NCI-H1436 (cell line): ENCODE measurements at places on chromosomes 1 and 21.

DNA sequence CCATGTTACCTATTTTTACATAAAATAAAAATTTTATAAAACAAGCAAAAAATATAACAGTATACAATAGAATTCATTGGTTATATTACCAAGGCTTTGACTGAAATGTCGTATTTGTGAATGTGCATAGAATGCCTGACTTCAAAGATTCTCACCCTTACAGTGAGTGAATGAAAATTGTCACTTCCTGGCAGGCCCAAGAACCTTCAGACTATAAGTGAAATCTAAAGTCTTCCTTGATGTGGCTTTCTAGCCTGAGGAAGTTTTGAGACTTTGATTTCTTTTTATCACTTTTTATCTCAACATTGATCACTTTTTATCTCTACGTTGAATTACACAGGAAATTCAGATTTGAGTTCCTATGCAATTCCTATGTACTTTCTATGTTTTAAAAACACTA is 104.7 kb upstream of the KIAA0040 start:
- DNase-seq = no peak

- DNase-seq = no peak
Measured at GRCh38 chr1:113913887-113914664, 8.9 kb downstream of the DCLRE1B start.

- DNase-seq = no peak
Measured at GRCh38 chr1:17315542-17316130, 7.6 kb downstream of the PADI4 start.

DNA sequence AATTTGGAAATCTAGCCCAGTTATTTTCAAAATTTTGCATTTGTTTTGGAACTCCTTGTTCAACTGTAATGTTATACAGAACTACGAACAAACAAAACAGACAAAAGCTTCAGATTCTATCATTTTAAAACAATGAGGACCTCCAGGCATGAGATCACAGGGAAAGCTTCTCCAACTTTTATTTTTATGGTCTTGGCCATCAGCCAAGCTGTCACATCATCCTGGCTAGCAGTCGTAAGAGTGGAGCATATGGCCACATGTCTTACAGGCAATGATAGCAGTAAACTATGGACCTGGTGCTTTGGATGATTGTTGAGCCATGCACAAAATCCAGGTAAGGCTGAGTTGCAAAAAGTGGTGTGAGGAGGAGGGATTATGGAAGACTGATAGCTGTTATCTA is 299.6 kb downstream of the LMX1A start:
- no peak for DNase-seq

DNA sequence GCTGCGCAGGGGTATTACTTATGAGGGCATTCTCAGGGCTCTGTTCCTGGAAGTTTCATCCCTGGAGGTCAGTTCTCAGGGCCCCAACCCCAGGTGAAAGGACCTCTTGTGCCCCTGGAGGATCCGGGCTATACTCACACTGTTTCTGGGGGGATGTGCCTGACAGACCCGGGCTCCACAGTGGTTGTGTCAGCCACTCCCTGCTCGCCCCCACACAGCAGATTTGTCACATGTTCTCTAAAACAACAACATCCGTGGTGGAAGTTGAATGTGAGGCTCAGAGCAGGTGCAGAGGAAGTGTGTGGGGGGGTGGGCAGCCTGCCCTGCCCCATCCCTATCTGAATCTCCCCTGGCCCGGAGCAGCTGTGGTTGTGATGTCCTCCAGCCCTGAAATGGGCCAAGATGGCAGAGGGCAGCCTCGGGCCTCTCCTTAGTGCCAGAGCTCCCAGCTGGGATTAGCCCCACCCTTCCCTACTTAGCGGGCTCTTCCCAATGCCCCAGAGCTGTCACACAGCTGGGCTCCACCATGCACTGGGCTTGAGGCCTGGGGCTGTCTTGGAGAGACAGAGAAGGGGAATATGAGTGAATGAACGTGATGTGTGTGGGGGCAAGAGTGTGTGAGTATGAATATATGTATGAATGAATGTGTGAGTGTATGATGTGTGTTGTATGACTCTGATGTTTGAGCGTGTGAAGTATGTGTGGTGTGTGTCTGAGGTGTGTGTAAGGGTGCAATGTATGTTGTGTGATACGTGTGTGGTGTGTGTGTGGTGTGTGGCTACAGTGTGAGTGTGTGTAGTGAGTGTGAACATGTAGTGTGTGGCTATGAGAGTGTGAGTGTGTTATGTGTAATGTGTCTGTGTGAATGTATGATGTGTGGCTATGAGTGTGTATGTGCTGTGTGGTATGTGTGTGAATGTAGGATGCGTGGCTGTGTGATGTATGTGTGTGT is 1.5 kb upstream of the FCMR start:
- DNase-seq = no peak

DNA sequence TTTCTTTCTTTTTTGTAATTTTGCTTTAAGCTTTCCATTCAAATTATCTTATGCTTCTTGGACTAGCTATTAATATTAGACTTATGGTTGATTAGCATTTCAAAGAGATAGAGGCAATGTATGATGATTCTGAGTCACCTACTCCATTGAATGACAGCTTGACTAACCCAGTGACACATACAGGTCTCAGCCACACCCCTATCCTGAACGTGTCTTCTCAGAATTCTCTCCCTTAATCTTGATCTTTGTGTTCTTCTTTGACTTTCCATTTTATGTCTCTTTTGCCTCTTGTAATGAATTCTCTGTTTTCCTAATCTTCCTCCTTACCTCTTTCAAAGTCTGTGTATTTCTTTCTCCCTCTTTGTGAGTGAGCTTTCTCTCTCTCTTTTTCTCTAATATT is 241.1 kb downstream of the PDE4B start:
- DNase-seq = no peak

DNA sequence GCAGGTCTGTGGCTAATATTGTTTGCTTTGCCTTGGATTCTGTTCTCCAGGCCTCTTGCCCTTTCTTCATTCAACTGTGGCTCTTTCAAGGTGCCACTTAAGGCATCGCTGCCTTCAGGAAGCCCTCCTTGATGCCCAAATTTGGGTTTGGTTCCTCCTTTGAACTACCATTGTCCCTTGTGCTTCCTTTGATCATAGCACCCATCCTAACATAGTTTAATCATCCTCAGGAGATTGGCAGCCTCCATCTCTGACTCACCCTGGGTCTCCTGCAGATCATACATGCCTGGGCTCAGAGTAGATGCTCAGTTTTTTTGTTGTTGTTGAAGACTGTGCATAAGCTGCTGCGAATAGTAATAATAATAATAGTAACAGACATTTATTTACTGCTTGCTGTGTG is 54.4 kb upstream of the ACOT11 start:
- no peak for DNase-seq

GRCh38 chr1:156251527-156251926 is 3.7 kb upstream of the PAQR6 start:
- no peak for DNase-seq

- DNase-seq = no peak
Measured at GRCh38 chr21:31872072-31872451, 758 bp upstream of the HUNK start.

DNA sequence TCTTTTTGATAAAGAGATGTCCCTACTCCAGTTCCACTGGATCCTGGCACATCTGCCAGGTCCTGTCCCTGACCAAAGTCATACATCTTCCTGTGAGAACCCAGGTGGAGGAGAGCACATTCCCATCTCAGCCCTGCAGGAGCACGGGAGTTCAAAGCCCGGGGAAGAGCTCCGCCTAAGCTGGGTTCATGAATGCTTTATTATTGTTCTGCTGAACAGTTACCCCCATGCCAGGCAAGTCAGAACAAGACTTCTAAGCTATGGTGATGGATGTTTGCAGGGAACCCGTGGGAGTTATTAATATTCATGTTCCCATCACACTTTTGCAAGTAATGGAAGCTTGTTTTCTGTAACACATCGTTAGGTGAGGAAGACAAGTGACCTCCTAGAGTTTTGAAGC is 62.9 kb downstream of the SEC16B start:
- DNase-seq = no peak

DNA sequence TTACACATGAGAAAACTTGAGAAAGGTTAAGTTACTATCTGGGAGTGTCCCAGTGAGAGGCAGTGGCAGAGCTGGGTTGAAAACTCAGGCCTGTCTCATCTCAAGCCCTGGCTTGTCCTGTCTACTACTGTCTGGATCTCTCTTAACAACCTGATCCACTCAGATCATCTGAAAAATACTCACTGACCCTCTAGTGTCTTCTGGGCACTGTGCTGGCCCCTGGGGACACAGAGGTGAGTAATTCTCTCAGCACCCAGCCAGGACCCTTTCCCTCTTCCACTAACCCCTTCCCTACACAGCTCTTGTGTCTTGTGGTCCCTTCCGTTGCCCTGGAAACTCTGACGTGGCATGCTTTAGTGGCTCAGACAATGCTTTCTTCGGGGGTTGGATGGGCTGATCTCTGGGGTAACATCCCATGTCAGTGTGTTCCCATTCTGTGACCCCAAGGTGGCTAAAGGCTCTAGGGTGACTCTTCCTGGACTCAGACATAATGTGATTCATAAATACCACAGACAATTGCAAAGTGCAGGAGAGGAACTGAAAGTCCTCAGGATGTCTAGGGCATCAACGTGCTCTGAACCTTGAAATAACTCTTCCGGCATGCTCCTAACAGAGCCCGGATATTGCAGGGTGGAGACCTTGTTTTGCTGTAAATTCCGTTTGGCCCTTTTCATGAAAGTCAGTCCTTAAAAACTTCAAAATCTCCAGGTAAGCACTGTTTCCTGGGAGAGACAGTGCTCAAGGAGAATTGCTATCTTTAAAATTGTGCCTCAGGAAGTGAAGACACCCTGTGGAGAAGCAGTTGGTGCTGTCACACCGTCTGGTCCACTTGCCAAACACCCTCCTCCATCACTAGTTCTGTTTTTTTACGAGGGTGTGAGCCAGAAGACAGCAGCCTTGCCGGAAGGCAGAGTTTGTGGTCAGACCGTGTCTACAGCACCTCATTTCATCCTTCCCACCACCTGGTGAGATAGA is 4.0 kb downstream of the SHISAL2A start:
- no peak for DNase-seq
